ENCODE measurements at places on chromosomes 3 and 15.
A peak's percentile ranks its signal among the peaks of the same experiment; 100 is the strongest.

- no peak for DNase-seq
Observed at GRCh38 chr15:51652084-51652668, 29.1 kb upstream of the SCG3 start.

DNA sequence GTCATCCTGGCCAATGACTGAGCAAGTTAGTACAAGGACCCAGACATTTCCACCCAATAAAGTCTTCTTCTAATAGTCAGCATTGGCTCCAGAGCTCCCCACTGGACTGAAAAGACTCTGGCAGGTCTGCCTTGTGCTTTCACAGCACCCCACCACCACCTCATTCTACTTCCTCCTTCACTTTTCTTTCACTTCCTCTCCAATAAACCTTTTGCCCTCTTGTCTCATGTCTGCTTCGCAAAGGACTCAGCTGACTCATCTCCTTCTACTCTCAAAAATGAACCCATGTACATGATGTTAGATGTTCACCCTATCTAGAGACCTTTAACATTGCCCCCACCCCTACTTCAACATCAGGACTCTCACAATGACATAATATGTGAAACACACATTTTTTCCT is 181.0 kb upstream of the PPP2R3A start:
- DNase-seq: peak; percentile 9

- DNase-seq: peak; percentile 6
Observed at GRCh38 chr3:67495751-67496150, 158.7 kb downstream of the SUCLG2 start.

DNA sequence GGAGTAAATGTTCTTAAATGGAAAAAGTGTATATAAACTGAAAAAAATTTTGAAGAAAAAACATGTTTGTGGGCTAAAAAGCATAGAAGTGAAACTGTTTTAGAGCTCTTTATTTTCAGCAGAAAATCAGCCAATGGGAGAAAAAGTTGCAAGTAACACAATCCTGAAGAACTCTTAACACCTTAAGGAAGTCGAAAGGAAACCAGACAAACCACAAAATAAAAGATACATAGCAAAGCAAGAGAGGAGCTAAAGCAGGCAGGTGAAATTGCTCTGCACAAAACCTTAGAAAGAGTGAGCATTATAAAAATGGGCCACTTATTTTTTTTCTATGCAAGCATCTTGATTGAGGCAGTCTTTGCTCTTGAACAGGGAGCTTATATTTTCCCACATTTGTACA is 300.5 kb downstream of the RAP2B start:
- DNase-seq: no peak

GRCh38 chr3:8421267-8421666 is 80.4 kb upstream of the LMCD1 start:
- no peak for DNase-seq

Measured in kidney tubule cell (primary cell).